ENCODE measurements at places on chromosomes 16 and 17. TPM values are rescaled to one million over a fixed set of nuclear protein-coding genes. Genes with fewer than 3 reads are reported as not detected.

The KRTAP4-4 gene
- not detected for total RNA-seq

The NPIPA7 gene
- total RNA-seq: 1.1 TPM

The PDE6G gene
- 1.3 TPM for total RNA-seq

The CIBAR2 gene
- not detected for total RNA-seq

The PRSS21 gene
- total RNA-seq: 1.2 TPM

The LPO gene
- total RNA-seq: not detected

The SYNGR3 gene
- 6.9 TPM for total RNA-seq

Data from vein endothelial cell (primary cell).